ENCODE measurements at places on chromosomes 11 and 22.
A peak's percentile ranks its signal among the peaks of the same experiment; 100 is the strongest.

DNA sequence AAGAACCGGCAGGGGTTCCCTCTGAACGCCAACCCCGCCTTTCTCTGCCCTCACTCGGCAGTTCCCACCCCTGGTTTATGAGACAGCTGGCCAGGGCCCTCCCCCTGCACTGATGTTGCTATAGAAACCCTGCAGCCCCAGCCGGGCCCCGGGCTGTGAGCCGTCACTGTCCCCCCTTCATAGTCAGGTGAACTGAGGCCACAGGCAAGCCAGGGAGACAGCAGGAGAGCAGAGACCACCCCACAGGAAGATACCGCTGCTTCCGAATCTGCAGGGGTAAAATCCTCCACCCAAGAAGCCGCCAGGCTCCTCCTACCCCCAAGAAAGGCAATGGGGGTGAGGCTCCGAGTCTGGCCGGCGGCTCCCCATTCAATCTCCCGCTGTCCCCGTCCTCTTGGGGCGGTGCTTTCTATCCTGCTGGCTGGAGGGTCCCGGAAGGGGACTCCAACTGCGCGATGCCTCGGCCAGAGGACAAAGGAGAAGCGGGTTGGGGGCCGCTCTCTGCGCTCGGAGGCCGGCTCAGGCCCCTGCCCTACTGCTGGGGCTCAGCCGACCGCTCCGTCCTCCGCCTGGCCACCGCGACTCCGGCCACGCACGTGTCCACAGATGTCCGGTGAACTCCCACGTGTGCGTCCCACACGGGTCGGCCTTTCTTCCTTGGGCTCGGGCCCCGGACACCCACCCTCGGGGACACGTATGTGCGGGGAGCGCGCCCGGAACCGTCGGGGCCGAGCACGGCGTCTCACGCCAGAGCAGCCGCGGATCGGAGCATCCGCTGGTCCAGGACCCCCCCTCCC, 587 bp downstream of the SLC25A22 start:
- no peaks in the 10 kb centered on the region for H3K27me3 ChIP-seq
- DNase-seq: no peak
- H3K4me1 ChIP-seq: peaks cover 47% of the 10 kb centered on the region
- peak overlapping the region; percentile 87 for H3K4me3 ChIP-seq
- peaks cover 4% of the 10 kb centered on the region for H3K36me3 ChIP-seq

GRCh38 chr11:68841718-68842426, at the start of gene CPT1A:
TSS of gene CPT1A (minus strand) at chr11:68841916. CDS start at chr11:68815474, 26,442 bp downstream.
- peak within 1 kb of the TSS; percentile 96 for H3K27ac ChIP-seq
- peaks cover 4% of the 10 kb centered on the region for H3K36me3 ChIP-seq
- peak within 1 kb of the TSS; percentile 89 for H3K4me3 ChIP-seq

DNA sequence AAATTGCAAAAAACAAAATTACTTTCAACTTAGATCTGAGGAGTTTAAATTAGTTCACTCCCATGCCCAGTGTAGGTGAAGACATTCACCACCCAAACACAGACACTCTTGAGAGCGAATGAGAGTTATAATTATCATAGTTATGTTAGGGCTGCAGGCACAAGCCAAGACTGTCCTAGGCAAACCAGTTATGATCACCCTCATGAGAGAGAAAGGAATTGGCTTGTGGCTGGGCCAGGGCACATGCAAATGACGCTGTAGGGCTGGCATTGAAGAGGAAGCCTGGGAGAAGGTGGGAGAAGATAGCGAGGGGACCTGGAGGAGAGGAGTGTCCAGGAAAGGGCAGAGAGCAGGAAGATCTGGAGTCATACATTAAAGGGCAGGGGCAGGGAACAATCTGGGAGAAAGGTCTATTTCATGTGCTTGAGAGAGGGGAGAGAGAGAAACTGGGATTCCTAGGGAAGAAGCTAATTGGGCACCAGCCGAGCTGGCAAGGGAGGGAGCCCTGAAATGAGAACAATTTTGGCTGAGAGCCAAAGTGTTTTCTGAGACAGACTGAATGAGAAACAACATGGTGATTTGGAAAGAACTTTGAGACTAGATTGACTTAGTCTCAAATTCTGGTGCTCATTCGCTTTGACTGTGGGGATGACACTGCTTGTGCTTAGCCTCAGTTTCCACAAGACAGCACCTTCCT, 279.9 kb downstream of the KIRREL3 start:
- no peaks in the 10 kb centered on the region for H3K27me3 ChIP-seq
- no peaks in the 10 kb centered on the region for H3K36me3 ChIP-seq
- DNase-seq: no peak
- no peak overlapping the region for H3K4me3 ChIP-seq

GRCh38 chr11:6194065-6194581, 4.9 kb upstream of the OR52W1 start:
- H3K4me1 ChIP-seq: no peaks in the 10 kb centered on the region
- no peak overlapping the region for H3K27ac ChIP-seq
- no peak overlapping the region for H3K4me3 ChIP-seq
- H3K27me3 ChIP-seq: no peaks in the 10 kb centered on the region
- no peaks in the 10 kb centered on the region for H3K36me3 ChIP-seq

DNA sequence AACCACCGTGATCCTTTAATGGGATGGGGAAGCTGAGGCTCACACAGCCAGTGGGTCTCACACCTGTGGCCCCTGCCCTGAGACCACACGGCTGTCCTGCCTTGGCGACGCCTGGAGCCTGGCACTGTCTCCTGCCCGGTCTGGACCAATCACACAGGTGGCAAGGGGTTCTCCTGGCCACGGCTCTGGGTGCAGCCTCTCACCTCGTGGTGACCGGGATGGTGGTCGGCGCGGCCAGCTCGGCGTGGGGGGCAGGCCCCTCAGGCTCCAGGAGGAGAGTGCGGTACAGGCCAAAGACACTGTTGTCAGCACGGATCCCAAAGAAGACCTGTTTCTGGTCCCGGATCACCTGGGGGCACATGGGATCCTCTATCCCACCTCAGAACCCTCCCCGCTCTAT, 8.7 kb downstream of the ANO9 start:
- DNase-seq: no peak
- no peaks in the 10 kb centered on the region for H3K4me1 ChIP-seq
- H3K27ac ChIP-seq: no peak overlapping the region
- H3K36me3 ChIP-seq: no peaks in the 10 kb centered on the region
- no peaks in the 10 kb centered on the region for H3K27me3 ChIP-seq

- H3K36me3 ChIP-seq: no peaks in the 10 kb centered on the region
- no peaks in the 10 kb centered on the region for H3K4me1 ChIP-seq
- no peak for DNase-seq
- no peak overlapping the region for H3K27ac ChIP-seq
- H3K4me3 ChIP-seq: no peak overlapping the region
Observed at GRCh38 chr22:47561115-47561675, 798.7 kb downstream of the TBC1D22A start.

- no peaks in the 10 kb centered on the region for H3K27me3 ChIP-seq
- H3K27ac ChIP-seq: peak overlapping the region; percentile 95
- no peak for DNase-seq
- H3K36me3 ChIP-seq: no peaks in the 10 kb centered on the region
Observed at GRCh38 chr11:110297726-110298300, 1.4 kb upstream of the RDX start.

- no peak for DNase-seq
- no peaks in the 10 kb centered on the region for H3K4me1 ChIP-seq
- H3K4me3 ChIP-seq: no peak overlapping the region
- H3K27ac ChIP-seq: no peak overlapping the region
Observed at GRCh38 chr22:36649066-36649465, 54.5 kb downstream of the CACNG2 start.

DNA sequence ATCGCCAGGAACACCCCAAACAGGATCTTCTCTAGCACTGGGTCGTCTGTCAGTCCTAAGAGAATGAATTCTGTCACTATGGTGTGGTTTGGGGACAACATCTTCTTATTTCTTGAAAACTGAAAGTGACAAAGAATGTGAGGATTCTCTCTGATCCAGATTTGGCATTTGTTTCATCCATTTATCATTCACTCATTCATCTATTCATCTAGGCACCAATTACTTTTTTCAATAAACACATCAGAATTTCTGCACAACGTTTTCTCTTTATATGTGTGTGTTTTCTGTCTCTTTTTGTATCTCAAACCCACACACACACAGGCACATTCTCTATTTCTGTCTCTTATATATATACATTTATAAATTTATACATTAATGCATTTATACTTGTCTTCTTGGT, at the start of gene OR5M10:
Gene OR5M10, minus strand, starts transcription at position 101 of the 400 bp plus-strand sequence. Its CDS starts 0 bp downstream, at position 101.
- H3K27me3 ChIP-seq: no peaks in the 10 kb centered on the region
- no peaks in the 10 kb centered on the region for H3K4me1 ChIP-seq
- H3K27ac ChIP-seq: no peak within 1 kb of the TSS

DNA sequence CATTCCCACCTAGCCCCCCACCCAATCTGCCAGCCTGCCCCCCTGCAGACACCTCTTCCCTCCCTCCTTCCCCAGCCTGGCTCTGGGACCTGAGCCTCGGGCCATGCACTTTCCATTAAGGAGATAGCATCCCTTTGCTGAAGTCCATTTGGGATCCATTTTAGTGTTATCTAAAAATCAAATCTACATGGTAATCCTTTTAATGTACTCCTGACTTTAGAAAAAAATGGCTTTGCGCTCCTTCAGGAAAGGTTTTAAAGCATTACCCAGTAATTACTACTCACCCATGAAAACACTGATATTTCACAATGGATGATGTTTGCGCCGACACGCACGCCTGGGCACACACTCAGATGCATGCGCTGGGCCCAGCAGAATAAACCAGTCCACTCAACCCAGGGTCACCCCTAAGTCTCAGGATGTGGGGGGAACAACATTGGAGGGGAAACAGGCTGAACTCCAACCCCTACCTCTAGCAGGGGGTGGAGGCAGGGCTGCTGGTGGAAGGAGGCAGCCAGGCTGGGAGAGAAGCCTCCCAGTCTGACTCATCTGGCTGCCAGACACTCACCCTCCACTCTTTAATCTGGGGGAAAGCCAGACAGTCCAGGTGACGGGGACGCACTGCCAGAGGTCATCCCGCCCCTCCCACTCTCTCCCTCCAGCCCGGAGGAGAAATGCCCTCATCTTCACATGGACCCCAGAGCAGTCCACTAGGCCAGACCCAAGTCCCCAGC, 29.8 kb downstream of the LMO1 start:
- no peak for DNase-seq
- H3K27ac ChIP-seq: no peak overlapping the region
- no peak overlapping the region for H3K4me3 ChIP-seq
- no peaks in the 10 kb centered on the region for H3K36me3 ChIP-seq

GRCh38 chr11:86799680-86800075, 664 bp upstream of the PRSS23 start:
- peak overlapping the region; percentile 61 for H3K4me3 ChIP-seq
- H3K27me3 ChIP-seq: no peaks in the 10 kb centered on the region

GRCh38 chr11:83571302-83571701, 285.1 kb upstream of the CCDC90B start:
- H3K4me1 ChIP-seq: no peaks in the 10 kb centered on the region
- H3K27me3 ChIP-seq: no peaks in the 10 kb centered on the region
- no peak overlapping the region for H3K4me3 ChIP-seq
- no peak overlapping the region for H3K27ac ChIP-seq
- DNase-seq: no peak
- no peaks in the 10 kb centered on the region for H3K36me3 ChIP-seq

GRCh38 chr22:40976866-40977700, 25.9 kb downstream of the RBX1 start:
- H3K4me1 ChIP-seq: no peaks in the 10 kb centered on the region
- DNase-seq: no peak
- no peak overlapping the region for H3K27ac ChIP-seq

- H3K27ac ChIP-seq: no peak overlapping the region
- peaks cover 11% of the 10 kb centered on the region for H3K4me1 ChIP-seq
Observed at GRCh38 chr11:46912526-46913150, 5.7 kb downstream of the LRP4 start.

GRCh38 chr11:83194281-83195142, 1.0 kb downstream of the ANKRD42 start:
- H3K36me3 ChIP-seq: no peaks in the 10 kb centered on the region
- peak overlapping the region; percentile 69 for H3K4me3 ChIP-seq
- peak overlapping the region; percentile 89 for H3K27ac ChIP-seq
- no peaks in the 10 kb centered on the region for H3K27me3 ChIP-seq
- peaks cover 20% of the 10 kb centered on the region for H3K4me1 ChIP-seq

DNA sequence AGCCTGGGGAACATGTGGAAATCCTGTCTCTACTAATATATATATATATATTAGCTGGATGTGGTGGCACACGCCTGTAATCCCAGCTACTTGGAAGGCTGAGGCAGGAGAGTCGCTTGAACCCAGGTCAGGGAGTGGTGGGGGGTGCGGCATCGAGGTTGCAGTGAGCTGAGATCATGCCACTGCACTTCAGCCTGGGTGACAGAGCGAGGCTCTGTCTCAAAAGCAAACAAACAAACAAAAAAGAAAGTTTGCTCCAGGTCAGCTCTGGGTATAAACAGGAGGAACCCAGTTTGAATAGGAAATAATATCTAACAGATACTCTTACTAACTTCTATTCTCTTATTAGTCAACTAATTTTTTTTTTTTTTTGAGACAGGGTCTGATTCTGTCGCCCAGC, 34.3 kb upstream of the CECR2 start:
- no peaks in the 10 kb centered on the region for H3K36me3 ChIP-seq
- no peak for DNase-seq
- H3K4me3 ChIP-seq: no peak overlapping the region
- H3K27ac ChIP-seq: no peak overlapping the region
- peaks cover 8% of the 10 kb centered on the region for H3K4me1 ChIP-seq

GRCh38 chr11:119839476-119840133, 110.6 kb upstream of the NECTIN1 start:
- no peak for DNase-seq
- H3K27ac ChIP-seq: no peak overlapping the region
- no peaks in the 10 kb centered on the region for H3K36me3 ChIP-seq
- no peaks in the 10 kb centered on the region for H3K27me3 ChIP-seq
- H3K4me3 ChIP-seq: no peak overlapping the region

DNA sequence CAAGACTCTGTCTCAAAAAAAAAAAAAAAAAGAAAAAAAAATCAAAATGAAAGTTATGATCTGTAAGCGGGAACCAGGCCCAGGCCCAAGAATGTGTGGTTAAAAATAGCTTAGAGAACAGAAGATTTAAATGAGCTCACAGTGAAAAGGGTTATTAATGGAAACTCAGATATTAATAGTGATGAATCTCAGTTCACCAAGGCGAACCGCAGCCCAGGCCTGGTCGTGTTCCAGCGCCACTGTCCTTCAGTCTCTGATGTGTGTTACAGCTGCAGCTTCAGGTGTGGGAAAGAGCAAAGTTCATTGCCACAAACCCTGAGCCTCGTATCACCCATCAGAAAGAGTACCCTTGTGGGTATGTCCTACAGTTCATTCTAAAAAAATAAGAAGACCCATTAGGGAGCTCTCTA, 107.1 kb downstream of the GAB2 start:
- DNase-seq: no peak
- H3K27ac ChIP-seq: peak overlapping the region; percentile 31
- peaks cover 10% of the 10 kb centered on the region for H3K4me1 ChIP-seq

DNA sequence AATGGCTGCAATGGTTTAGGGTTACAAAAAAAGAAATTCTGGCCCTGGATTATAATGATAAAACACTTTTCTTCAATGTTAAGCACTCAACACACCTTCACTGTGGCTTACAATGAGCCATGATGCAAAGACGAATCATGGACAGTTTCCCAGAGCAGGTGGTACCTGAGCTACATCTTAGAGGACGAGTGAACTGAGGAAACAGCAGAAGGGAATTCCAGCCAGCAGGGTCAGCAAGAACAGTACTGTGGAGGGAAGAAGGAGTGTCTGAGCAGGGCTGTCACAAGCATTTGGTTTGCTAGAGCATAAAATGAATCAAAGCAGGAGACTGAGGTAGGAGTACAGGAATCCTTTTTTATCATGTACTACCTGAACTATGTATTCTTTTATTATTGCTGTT, 332.8 kb upstream of the C11orf87 start:
- no peak for DNase-seq
- H3K4me1 ChIP-seq: no peaks in the 10 kb centered on the region
- H3K36me3 ChIP-seq: no peaks in the 10 kb centered on the region
- no peak overlapping the region for H3K27ac ChIP-seq

All from esophagus squamous epithelium (tissue), 5 donors.